AML-193 (cell line): ENCODE measurements at places on chromosomes 1 and 21.

- no peak for DNase-seq
These were observed 15.6 kb upstream of the THEMIS2 start for GRCh38 chr1:27856561-27857343.

- DNase-seq = no peak
These were observed 51.2 kb downstream of the EXO1 start for GRCh38 chr1:241899210-241899609.

GRCh38 chr1:19427087-19427781 is 58.1 kb downstream of the CAPZB start:
- no peak for DNase-seq

DNA sequence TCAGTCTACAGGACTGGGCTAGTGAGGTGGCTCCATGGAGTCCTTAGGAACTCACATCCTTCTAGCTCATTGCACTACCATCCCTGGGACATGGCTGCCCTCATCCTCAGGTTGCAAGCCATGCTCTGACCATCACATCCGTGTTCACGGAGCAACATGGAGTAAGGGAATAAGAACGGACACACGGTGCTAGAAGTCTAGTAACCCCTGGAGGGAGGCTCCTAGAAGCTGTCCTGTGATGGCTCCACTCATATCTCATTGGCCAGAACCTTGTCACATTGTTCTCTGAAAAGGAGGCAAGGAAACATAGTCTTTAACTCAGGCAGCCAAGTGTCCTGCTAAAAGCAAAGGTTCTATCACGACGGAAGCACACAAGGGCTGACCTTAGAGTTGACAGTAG is 3.9 kb downstream of the MRAP start:
- no peak for DNase-seq

GRCh38 chr21:45891388-45892155 is 90.0 kb upstream of the COL6A1 start:
- no peak for DNase-seq

- no peak for DNase-seq
These were observed 7.4 kb downstream of the HCRTR1 start for GRCh38 chr1:31624731-31625514.

DNA sequence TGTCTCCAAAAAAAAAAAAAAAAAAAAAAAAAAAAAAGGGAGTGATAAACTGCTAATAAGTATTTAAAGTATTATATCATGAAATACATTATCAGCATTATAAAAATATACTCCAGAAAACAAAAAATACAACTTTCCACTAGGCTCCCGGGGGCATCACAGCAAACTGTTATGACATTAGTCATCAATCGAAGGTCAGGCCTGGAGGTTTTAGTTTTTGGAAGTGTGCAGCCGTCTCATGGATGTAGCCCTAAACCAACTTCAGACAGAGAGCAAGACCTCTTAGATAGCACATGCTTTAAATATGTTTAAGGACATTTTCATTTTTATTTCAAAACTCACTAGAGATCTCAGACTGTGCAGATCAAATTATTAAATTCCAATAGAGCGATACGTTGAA is 106.3 kb downstream of the RERE start:
- no peak for DNase-seq

DNA sequence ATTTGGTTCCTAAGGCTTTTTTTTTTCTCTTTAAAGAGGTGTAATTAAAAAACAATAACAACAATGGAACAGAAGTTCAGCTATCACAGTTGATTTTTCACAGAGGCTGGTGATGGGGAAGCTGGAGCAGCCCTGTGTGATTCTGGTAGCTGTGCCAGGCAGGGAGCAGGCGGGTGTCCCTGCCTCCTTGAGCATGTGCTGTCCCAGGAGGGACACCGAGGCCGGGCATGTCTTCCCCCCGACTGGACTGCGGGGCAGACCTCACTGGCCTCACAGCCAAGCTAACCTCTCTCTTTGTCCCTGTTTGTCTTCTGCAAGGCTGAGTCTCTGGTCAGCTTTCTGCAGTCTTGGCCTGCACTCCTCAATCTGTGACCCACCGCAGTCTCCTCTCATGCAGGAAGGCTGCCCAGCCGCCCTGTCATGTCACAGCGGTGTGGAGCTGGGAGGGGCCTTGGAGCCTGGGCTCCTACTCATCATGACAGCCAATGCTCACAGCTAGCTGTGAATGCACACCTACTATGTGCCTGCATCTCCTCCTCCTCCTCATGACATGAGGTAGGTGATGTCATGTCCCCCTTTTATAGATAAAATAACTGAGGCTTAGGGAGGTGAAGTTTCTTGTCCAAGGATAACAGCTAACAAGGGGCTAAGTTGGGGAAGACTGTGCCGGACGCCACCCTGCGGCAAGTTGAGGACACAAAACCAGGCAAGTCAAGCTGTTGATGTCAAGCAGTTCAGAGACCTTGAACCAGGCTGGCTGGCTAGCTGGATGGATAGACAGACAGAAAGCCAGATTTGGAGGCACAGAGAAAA is 10.3 kb upstream of the ACTL8 start:
- DNase-seq = no peak

- no peak for DNase-seq
These were observed 1011.8 kb downstream of the PLA2G4A start for GRCh38 chr1:187840557-187840956.

GRCh38 chr1:12201352-12202189 is 28.3 kb upstream of the VPS13D start:
- no peak for DNase-seq

GRCh38 chr1:5430911-5431697 is 561.1 kb downstream of the NPHP4 start:
- no peak for DNase-seq

GRCh38 chr1:220294846-220295301 is 22.6 kb upstream of the RAB3GAP2 start:
- no peak for DNase-seq

- no peak for DNase-seq
These were observed 8.2 kb upstream of the FMOD start for GRCh38 chr1:203359010-203359571.

DNA sequence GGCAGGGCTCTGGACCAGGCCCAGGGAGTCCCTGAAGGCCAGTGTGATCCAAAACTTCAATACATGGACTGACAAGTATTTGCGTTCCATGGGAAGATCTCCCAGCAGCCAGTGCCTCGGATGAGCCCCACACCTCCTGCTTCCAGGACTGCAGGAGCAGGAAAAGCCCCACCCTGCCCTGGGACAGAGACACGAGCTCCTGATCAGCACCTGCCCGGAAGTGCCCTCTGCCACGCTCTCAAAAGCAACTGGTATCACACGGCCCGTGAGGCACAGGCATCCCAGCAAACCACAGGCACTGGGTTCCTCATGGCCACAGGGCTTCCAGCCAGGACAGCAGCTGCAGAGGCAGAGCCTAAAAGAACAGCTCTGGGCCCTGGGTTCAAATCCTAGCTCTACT is 48.6 kb downstream of the ACOT7 start:
- no peak for DNase-seq

DNA sequence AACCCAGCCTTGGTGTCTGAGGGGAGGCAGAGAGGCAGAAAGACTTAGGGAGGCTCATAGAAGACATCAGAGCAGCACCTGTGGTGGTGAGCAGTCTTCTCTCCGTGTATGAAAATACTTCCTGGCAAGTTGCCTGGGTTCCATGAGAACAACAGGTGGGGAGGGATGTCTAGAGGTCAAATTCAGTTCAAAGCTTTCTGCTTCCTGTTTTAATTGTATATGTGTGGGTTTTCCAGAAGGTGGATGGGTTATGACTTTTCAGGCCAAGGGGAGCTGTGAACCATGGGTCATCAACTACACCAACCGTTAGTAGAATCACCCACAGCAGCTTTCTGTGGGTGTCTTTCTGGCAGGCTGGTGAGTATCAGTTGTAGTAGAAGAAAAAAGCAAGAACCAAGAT is 4.1 kb upstream of the FCRL2 start:
- no peak for DNase-seq

- no peak for DNase-seq
These were observed 1.2 kb upstream of the IFI44L start for GRCh38 chr1:78619032-78619431.

- DNase-seq = peak; percentile 16
These were observed 618.2 kb downstream of the BRINP3 start for GRCh38 chr1:189859385-189859977.

DNA sequence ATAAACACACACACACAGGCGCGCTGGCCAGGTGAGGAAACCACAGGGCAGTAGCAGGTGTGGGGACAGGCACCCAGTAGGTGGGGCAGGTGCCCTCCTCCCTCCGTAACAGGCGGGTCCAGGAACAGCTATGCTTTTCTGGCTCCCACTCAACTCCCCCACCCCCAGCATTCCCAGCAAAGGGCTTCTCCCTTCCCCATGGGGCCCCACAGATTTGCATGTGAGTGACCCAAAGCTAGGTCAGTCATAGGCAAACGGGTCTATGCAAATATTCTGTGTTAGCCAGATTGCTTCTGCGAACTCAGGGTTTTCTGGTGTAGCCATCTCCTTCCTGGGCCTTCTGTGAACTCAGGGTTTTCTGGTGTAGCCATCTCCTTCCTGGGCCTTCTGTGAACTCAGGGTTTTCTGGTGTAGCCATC is 114.2 kb downstream of the SIK1 start:
- no peak for DNase-seq

GRCh38 chr1:164640686-164641352 is 81.8 kb downstream of the PBX1 start:
- DNase-seq = no peak

GRCh38 chr21:32184485-32184884 is 94.4 kb downstream of the MIS18A start:
- no peak for DNase-seq
